ENCODE measurements at places on chromosomes 4 and X.
A peak's percentile ranks its signal among the peaks of the same experiment; 100 is the strongest.

DNA sequence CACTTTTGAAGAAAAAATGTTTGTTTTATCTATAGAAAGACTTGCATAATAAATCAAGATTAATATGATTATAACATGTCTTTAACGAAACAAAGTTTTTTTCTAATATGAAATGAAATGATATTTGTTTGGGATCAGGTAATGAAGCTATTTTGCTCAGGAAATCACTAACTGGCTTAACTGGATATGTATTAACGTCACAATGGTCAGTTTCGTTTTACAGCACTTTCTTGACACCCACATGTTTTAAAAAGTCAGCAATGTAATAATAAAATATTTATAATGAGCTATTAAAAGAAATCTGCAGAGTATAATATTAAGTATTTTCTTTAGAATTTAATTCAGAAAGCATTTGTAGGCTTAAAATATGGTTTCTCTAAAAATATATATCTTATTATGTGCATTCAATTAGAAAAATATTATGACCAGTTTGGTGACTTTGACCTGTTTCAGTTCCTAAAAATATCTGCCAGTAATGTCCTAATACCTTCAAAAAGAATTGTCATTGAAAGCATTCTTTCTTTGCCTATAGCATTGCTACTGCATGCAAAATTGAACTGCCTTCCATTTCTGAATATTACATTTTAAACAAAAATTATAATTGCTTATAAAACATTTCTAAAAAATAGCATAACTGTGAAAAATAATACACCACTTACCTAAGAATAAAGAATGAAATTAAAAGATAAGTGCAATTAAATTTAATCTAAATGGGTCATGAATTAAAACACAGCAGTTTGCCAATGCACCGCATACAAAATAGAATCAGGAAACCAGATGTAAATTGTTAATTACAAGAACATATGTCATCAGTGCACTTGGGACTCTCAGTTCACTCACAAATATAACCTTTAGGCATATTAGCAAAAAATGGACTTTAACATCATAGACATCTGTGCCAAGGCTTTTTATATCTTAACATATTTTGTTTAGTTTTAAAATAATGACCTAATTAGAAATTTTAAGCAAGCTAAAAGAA, 31.6 kb downstream of the TIGD2 start:
- DNase-seq = no peak

GRCh38 chrX:134969726-134970125, 21.1 kb upstream of the SMIM10 start:
- DNase-seq = no peak

DNA sequence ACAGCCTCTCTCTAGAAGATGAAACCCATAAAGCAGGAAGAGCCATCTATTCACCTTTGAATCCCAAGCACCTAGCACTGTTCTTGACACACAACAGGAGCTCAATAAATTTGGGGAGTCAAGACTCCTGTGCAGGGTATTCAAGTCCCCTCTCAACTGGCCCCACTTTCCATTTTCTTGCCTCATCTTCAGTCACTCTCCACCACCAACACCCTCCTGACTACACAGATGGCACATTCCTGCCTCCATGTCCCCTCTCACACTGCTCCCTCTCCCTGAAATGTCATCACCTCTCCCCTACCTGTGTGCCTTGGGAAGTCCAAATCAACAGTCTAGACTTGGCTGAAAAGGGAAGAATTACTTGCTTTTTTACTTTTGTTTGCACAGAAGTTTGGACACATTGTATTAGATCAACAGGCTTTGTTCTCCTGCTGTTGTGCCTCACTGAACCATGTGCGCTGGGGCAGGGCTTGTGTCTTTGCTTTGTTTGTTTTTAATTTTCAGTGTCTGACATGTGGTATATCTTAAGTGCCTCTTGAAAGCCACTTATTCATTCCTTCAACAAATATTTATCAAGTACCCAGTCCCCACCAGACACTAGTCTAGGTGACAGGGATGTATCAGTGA, 85.1 kb downstream of the APBB2 start:
- no peak for DNase-seq

GRCh38 chr4:165207016-165207430, 338 bp upstream of the KLHL2 start:
- no peak for DNase-seq

- no peak for DNase-seq
These were observed 93.5 kb downstream of the SEL1L3 start for GRCh38 chr4:25769251-25769650.

DNA sequence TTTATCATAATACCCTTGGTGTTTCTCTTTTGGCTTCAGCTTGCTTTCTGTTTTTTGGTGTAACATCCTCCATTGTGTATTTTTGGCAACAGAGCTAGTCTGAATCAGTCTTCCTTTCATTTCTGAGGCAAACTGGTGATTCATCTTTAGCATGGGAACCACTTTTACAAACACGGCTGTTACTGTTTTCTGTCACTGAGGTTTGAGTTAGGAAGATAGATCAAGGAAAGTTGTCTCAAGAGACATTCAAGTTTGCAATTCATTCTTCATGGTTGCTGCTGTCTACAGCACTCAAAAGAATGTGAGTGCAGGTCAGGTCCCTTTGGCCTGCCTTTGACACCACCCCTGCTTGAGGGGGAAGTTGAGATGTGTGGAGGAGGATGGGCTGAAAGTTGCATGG, 36.3 kb downstream of the IL21 start:
- DNase-seq = no peak

GRCh38 chrX:134929808-134930207, 61.0 kb upstream of the SMIM10 start:
- no peak for DNase-seq

GRCh38 chrX:46547857-46548256, 2.6 kb upstream of the ZNF674 start:
- DNase-seq = no peak

GRCh38 chr4:41881981-41882624, 53.1 kb upstream of the TMEM33 start:
- DNase-seq = no peak

DNA sequence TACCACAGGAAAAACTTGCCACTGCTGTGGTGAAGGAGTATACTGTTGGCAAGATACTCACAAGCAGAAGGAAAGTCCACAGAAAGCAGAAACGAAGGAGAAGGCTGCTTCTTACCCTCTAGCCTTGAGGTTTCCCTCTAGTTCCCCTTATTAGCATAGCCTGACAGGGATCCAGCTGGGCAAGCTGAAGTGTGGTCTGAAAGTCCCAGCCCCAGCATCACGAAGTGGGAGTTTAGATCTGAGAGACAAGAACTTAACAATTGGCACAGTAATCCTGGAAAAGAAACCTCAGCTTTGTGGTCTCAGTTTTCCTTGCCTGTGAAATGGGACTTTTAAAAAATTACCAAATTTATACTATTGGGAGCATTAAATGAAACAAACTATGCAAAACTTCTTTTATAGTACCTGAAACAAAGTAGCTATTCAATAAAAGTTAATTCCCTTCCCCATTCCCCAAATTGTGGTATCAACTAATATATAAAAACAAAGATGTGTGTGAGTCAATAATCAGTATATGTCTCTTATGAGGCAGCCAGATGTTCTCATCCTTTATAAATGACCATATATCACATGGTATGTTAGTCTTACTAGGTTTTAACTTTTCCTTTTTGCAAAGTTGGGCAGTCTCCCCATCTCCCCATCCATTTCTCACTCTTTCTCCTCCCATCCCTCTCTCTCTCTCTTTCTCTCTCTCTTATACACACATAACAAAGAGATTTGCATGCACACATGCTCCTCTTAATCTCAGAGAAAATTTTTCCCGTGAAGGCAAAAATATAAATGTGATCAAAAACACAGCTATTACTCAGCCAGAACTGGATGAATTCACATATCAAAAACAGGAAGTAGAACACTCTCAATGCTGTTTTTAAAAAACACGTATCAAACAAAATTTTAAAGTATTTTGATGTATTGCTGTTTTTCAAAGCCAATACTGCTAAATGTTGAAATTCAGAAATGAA, 57.8 kb downstream of the SCFD2 start:
- DNase-seq = no peak

GRCh38 chr4:4341861-4342650, 44.8 kb upstream of the NSG1 start:
- DNase-seq = no peak

DNA sequence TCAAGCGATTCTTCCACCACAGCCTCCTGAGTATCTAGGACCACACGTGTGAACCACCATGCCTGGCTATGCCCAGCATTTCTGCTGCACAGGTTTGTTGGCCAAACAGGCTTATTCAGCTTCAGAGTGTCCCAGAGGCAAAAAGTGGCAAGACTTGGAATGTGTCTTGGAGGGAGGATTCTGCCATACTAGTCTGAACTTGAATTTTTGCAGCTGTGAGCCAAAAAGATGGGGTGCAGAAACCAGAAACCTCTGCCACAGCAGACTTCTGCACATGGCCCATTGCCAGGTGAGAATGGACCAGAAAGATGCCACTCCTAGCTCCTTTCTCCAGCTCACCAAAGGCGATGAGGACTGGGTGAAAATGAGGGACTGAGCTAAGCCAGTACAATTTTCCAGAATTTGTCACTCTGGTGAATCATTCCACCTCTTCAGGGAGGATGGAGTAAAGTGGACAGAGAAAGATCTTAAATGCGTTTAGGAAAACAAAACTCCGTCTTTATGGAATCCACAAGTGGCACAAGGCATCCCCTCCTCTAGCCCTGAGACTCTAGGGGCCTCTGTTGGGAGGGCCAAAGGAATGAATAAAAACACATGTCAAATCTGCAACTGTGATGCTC, 369.1 kb upstream of the CLNK start:
- no peak for DNase-seq

DNA sequence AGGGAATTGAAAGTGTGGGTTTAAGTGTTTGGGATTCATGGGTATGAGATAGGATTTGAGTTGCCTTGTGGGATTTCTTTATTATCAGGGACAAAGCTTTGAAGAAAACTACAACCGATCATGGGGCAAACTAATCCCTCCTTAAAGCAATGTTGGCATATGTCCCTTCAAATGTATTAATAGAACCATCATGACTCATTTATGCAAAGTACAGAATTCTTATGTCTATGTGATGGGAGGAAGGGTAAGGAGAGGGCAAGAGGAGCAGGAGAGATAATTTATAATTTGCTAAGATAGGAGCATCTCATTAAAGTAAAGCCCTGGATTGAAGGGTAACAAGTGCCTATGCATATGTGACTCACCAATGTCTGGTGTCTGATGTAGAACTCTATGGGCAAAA, 94.2 kb downstream of the PHEX start:
- DNase-seq = no peak

GRCh38 chrX:133970076-133970475, 15.3 kb downstream of the GPC3 start:
- DNase-seq = no peak

- DNase-seq = no peak
These were observed 522.8 kb downstream of the GLUD2 start for GRCh38 chrX:121570072-121570841.

DNA sequence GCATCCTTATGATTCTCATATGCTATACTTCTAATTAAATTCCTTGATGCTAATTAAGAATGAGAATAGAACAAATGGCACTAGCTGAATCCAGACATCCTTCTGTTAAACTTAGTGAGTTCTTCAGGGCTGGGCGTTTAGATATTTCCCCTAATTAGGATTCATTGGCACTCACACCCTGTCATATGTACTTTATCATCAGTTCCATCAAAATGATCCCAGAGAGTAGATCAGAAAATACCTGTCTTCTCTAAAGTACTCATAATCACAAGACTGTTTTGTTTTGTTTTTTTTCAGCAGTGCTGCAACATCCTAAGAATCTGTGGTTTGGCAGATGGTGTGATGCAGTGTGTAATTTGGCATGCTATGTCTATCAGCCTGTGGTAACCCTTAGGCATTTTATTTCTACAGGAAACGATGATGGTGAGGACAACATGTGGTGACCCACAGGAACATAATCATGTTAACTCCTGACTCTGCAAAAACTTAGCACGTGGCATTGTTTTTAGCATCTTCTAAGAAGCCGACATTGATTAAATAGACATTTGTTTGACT, 2528.4 kb downstream of the ARAP2 start:
- DNase-seq = no peak

- DNase-seq = peak; percentile 12
These were observed 254.5 kb upstream of the VEGFC start for GRCh38 chr4:177047070-177047850.

- DNase-seq = no peak
These were observed 25.5 kb upstream of the MORC4 start for GRCh38 chrX:107025545-107025944.

DNA sequence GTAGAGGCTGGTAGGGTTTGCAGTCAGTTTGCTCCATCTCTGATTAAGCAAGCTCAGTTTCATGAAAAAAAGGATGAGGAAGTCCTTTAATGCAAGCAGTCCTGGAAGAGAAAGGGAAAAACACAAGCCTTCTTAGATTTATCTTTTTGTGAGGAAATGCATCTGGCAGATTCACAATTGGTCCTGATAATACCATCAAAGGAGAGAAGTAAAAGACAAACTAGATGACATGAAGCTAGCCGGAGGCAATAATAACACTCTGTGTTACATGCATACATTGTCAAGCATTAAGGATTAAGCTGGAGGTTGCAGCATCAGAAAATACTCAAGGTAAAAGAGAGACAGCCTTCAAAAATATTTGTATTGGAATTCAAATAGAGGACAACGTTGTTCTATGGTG, 356.0 kb upstream of the TEX13C start:
- DNase-seq = no peak

DNA sequence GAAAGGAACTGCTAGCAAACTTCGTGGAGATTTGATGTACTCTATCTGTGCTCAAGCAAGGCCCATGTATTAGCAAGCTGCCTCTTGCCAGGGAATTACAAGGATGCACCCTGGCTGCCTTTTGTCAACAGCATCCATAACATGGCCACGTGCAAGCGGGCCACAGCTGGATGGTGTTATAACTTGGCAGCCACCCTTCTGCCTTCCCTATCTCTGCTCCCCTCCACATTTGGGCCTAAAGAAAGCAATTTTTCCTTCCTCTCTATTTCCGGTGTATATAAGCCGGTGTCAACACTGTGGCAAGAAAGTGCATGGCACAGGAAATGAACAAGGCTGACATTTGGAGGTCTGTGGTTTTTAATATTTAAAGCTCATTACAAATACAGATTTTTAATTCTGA, 94.8 kb downstream of the CLNK start:
- DNase-seq = no peak

GRCh38 chr4:114057746-114058145, 78.3 kb upstream of the ARSJ start:
- DNase-seq = no peak

DNA sequence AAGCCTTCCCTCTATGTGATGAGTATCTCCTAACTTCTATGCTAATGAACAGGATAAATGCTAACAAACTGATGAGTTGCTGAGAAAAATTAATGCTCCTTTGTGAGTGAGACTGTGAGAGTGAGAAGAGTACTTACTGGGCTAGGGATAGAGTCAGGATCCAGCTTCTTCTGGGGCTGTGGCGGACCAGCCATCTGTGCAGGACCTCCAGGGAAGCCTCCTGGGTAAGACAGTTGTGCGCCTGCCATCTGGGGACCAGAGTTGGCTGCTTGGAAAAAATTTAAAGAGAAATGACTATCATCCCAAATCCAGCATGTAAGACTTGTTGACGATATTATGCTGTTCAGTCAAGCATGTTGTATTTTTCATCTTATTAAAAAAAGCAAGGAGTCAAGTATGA, 21.0 kb downstream of the SEC24D start:
- no peak for DNase-seq

Measured in stimulated activated CD8-positive, alpha-beta memory T cell treated with anti-CD3 and anti-CD28 coated beads, Interleukin-7, amount 100 ng/mL, for 1 hour (primary cell).